ENCODE measurements at places on chromosomes 6 and 20.

- DNase-seq, result no peak
Measured at GRCh38 chr6:53567701-53568100, 22.8 kb upstream of the GCLC start.

DNA sequence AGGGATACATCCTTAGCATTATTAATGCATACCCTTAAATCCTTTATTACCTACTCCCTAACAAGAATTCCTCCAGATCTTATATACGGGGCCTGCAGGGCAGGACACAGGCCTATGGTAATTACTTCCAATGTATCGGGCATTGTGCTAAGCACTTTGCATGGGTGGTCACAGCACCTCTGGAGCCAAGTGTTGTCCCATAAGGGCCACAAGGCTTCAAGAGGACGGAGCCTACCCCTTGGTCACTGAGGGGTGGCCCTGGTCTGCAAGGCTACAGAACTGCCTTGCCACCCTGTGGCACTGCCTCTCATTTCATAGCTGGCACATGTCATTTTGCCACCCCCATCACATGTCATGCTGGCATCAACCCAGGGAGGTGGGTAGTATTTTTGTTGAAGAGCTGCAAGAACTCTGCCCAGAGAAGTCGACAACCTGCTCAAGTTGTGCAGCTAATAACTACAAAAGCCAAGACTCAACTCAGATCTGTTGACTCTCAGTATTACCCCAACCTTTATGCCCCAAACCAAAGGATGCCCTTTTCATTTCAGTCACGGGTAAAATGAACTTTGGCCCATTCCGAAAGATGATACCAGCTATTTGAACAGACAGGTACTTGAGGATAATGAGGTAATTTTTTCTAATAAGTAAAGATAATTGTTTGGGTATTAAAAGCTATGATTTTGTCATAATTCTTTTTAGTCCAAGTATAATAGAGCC is 144.1 kb upstream of the AKAP12 start:
- no peak for DNase-seq

- DNase-seq, result no peak
Measured at GRCh38 chr6:141700819-141701218, 431.9 kb upstream of the GJE1 start.

- DNase-seq, result no peak
Measured at GRCh38 chr6:63864061-63864460, 228.5 kb downstream of the PHF3 start.

Measured in NCI-H1048 (cell line).